CD4-positive, alpha-beta T cell (primary cell): ENCODE measurements at places on chromosomes 6 and 20. TPM values are rescaled to one million over a fixed set of nuclear protein-coding genes. Genes with fewer than 3 reads are reported as not detected.

TFAP2D gene
- total RNA-seq, result not detected

PLA2G7 gene
- total RNA-seq, result not detected

- H3K27ac ChIP-seq, result no peak overlapping the region
- no peak for DNase-seq
- H3K36me3 ChIP-seq, result no peaks in the 10 kb centered on the region
- H3K27me3 ChIP-seq, result no peaks in the 10 kb centered on the region
- no peak overlapping the region for H3K4me3 ChIP-seq
Measured at GRCh38 chr20:23624324-23624691, 13.4 kb downstream of the CST3 start.

- H3K27me3 ChIP-seq, result no peaks in the 10 kb centered on the region
- peaks cover 40% of the 10 kb centered on the region for H3K4me1 ChIP-seq
- no peak for DNase-seq
- no peak overlapping the region for H3K27ac ChIP-seq
Measured at GRCh38 chr20:44221368-44221954, 10.9 kb upstream of the OSER1 start.

- DNase-seq, result no peak
- no peaks in the 10 kb centered on the region for H3K27me3 ChIP-seq
- peaks cover 55% of the 10 kb centered on the region for H3K4me1 ChIP-seq
- peak overlapping the region; percentile 0 for H3K4me3 ChIP-seq
Measured at GRCh38 chr6:17703256-17703694, 3.5 kb downstream of the NUP153 start.

DNA sequence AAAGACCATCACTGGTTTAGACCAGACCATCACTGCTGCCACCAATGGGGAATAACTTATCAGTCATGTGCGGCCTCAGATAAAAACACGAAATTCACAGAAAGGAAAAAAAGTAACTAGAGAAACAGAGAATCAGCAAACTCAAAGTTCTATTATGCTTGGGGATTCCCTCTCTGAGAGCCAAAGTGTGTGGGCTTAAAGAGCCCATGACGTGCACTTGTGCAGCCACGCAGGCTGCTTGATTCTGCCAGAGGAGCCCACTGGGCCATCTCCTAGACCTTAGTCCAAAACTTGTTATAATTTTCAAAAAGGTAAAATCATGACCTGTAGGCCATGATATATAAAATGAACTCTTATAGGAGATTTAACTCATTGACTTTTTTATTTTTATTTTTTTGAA lies 15.2 kb downstream of the RAB44 start:
- H3K27me3 ChIP-seq, result no peaks in the 10 kb centered on the region
- no peak overlapping the region for H3K4me3 ChIP-seq
- H3K27ac ChIP-seq, result no peak overlapping the region
- no peaks in the 10 kb centered on the region for H3K4me1 ChIP-seq
- H3K36me3 ChIP-seq, result no peaks in the 10 kb centered on the region

DNA sequence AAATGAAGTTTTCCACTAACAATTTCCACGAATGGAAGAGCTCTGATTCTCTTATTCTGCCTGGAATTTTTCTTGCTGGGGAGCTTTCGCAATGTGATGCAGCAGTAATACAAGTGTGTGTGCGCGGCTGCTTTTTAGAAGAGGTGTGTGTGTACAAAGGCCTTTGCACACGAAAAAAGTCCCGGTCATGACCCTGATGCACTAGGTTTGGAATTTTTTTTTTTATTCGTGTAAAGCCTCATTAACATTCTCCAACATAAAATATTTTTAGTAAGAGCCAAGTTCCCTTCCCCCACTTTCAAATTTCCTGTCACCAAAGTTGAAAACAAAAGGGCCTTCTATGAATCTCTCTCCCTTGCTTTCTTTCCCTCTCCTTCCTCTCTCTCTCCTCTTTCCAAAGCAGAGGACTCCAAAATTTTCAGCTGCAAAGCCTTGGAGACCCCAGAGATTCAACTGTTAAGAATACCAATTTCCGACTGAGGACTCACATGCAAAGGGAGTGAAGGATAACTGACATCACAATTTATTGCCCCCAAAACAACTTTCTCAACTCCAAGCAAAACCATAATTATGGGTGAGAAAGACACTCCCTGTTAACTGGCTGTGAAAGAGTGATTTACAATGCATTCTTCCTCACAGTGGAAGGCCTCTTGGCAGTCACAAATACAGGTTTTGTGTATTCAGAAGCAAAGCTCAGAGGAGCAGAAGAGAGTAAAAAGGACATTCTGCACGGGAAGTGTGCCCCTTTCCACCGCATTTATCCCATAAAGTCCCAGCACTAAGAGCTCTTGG lies 421.2 kb upstream of the JARID2 start:
- no peak for DNase-seq
- H3K4me3 ChIP-seq, result no peak overlapping the region

ABT1 gene
- total RNA-seq, result 39.8 TPM

PLAGL2 gene
- total RNA-seq, result 15.6 TPM

DNA sequence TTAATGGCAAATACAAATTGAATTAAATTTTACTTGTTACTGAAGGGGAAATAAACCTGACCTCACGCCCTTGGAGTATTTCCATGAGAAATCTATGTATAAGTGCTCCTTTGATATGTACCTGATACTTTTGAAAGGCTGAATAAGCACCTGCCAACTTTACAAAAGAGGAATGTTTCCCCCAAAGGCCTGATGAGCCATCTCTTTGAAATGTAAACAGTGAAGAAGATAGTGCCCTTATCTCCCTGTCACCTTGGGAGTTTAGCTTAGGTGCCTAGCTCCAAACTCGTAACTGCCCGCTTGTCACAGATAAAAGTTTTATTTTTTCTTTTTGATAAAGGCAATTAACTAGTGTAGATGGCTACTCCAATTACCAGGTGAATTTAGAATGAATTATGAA lies 1.1 kb upstream of the ZNF343 start:
- no peak overlapping the region for H3K27ac ChIP-seq
- no peaks in the 10 kb centered on the region for H3K36me3 ChIP-seq
- peaks cover 21% of the 10 kb centered on the region for H3K4me1 ChIP-seq
- H3K27me3 ChIP-seq, result peaks cover 13% of the 10 kb centered on the region

FOXF2 gene
- not detected for total RNA-seq

GRCh38 chr20:47042464-47042863 lies 147.8 kb downstream of the EYA2 start:
- no peak overlapping the region for H3K4me3 ChIP-seq
- no peaks in the 10 kb centered on the region for H3K36me3 ChIP-seq
- DNase-seq, result no peak
- H3K27me3 ChIP-seq, result peaks cover 13% of the 10 kb centered on the region
- H3K4me1 ChIP-seq, result no peaks in the 10 kb centered on the region
- H3K27ac ChIP-seq, result no peak overlapping the region

DNA sequence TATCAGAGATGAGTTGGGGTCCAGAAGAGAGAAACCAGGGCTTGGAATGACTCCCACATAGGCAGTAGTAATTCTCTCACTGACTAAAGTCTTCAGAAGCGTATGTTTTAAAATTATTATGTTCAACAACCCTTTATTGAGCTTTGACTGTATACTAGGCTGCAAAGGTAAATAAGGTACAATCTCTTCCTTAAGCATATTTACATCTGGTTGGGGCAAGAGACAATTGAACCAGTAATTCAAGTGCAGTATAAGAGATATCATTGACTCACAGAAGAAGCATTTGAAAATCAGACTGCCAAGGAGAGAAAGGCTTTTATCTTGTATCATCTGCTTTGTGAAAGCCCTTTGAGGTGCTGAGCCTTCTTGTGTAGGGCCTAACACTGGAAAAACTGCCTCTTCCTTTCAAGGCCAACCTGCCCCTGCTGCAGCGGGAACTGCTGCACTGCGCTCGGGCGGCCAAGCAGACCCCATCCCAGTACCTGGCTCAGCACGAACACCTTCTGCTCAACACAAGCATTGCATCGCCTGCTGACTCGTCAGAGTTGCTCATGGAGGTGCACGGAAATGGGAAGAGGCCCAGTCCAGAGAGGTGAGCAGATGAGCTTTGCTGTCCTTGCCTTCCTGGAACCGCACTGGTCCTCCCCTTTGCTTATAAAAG lies 39.3 kb upstream of the C20orf144 start:
- DNase-seq, result no peak
- peaks cover 19% of the 10 kb centered on the region for H3K4me1 ChIP-seq
- H3K27ac ChIP-seq, result no peak overlapping the region
- no peaks in the 10 kb centered on the region for H3K27me3 ChIP-seq
- peaks cover 45% of the 10 kb centered on the region for H3K36me3 ChIP-seq

DNA sequence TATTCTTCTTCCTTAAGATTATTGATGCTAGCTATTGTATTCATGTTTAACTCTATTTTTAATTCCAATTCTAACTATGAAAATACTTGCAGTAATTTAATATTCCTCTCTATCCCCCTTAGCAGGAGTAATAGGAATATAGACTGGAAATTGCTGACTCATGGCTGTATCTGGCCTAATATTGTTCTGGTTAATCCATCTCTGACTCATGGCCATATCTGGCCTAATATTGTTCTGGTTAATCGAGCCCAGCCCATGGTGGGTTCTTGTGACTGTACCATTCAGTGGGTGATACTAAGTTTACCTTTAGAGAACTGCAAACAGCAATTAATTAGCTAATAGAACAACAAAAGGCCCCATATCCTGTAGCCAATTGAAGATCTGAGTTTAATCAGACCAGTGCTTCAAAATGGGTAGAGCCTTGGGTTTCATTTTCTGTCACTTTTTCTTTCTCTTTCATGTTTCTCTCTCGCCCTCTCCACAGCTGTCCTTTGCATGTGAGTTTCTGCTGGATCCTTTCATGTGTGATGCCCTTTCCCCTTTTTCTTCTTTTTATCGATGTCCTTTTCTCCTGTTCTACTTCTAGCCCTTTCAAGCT lies 50.6 kb downstream of the SLC22A3 start:
- H3K4me3 ChIP-seq, result no peak overlapping the region
- H3K27ac ChIP-seq, result no peak overlapping the region
- no peaks in the 10 kb centered on the region for H3K27me3 ChIP-seq
- no peaks in the 10 kb centered on the region for H3K36me3 ChIP-seq
- no peaks in the 10 kb centered on the region for H3K4me1 ChIP-seq
- DNase-seq, result no peak

DNA sequence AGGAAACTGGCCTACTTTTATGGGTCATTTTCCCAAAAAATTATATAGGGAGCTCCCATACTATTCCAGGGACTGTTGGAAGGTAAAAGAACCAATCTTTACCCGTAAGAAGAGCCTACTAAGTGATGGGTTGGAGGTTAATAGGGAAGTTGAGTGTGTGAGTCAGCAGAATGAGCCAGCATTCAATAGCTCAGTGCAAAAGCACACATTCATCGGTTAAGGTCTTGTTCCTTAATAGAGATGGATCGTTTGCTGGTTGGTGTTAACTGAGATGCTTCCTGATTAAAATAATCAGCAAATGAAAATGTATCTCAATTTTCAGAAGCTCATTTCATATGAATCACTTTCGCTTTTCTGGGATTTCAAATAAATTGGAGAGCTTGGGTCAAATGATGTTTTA lies 115.3 kb upstream of the MRPS10 start:
- no peaks in the 10 kb centered on the region for H3K36me3 ChIP-seq
- no peaks in the 10 kb centered on the region for H3K27me3 ChIP-seq
- H3K4me1 ChIP-seq, result peaks cover 8% of the 10 kb centered on the region
- no peak overlapping the region for H3K27ac ChIP-seq
- H3K4me3 ChIP-seq, result no peak overlapping the region
- no peak for DNase-seq

- H3K27me3 ChIP-seq, result no peaks in the 10 kb centered on the region
- H3K4me3 ChIP-seq, result no peak overlapping the region
- DNase-seq, result no peak
Measured at GRCh38 chr6:38495922-38496635, 143.7 kb downstream of the BTBD9 start.
